NT2/D1 (cell line): ENCODE measurements at places on chromosomes 7 and 10.

DNA sequence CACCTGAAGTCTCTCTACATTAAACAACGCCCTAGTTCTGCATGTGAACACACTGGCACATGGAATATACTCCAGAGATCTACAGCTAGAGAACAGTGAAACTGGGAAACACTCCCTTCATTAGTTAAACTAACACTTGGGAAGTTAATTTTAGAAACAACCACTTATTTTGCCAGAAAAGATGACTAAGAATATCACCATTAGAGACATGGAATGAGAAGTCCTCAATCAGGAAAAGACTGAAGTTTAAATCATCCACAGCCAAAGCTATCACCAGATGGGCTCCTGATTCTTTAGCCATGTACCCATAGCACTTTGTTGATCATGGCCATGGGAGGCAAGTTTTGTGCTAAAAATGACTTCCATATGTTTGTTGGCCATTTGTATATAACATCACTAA, 719.5 kb downstream of the KCNMA1 start:
- DNase-seq: no peak

GRCh38 chr10:86969421-86970041, 1.2 kb downstream of the ADIRF start:
- no peak for DNase-seq

GRCh38 chr10:21751341-21752310, 217.6 kb downstream of the MLLT10 start:
- peak; percentile 32 for DNase-seq

DNA sequence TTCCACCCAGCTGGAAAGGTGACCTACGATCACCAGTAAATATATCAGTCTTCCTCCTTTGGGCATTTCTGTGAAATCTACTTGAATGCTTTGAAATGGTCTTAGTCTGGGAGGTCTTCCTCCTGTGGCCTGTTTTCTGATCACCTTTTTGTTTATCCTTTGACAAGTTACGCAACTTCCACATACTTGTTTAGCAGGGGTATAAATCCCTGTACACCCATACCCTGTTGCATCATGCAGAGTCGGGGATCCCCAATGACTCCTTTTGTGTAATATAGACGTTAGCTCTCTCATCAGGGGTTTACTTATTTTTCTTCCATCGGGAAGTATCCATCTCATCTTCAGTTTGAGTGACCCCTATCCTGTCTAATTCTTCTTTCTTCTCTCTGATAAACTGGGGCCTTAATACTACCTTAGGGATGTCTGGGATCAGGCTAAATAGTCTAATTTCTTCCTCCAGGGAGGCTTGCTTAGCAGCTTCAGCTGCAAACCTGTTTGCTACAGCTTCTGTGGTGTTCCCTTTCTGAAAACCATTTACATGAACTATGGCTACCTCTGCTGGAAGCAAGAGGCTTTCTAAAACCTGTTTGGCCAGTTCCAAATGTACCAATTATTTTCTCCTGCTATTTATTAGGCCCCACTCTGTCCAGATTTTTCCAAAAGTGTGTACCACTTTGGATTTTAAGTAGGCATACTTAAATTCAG, 25.8 kb downstream of the MAPK8 start:
- DNase-seq: no peak

DNA sequence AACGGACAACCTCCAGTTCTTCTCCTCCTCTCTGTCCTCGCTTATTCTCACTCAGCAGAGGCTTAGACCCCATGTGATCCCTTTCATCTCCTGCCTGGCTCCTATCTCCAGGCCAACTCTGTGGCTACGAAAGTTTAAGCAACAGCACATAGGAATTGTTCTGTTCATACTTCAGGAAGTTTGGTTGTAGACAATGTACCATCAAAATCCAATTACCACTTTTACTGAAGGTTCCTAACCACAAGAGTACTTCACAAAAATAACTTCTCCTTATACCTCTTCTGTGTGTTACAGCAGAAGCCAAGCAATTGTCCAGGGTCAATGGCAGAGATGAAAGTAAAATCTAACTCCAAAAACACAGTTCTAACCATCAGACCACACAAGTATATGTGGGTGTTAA, 80.0 kb downstream of the SLC25A13 start:
- DNase-seq: no peak

DNA sequence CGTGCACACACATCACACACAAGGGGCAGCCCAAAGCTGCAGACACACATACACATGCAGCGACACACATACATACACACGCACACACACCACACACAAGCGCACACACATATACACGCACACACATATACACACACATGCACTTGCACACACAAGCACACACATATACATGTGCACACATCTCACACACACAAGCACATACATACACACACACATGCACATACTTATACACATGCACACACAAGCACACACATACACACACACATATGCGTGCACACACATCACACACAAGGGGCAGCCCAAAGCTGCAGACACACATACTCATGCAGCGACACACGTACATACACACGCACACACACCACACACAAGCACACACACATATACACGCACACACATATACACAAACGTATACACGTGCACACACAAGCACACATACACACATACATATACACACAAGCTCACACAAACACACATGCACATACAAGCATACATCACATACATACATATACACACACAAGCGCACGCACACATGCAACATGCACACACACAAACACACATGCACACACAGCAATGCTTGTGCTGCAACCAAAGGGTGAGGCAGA, 178.8 kb upstream of the PFKP start:
- DNase-seq: no peak

DNA sequence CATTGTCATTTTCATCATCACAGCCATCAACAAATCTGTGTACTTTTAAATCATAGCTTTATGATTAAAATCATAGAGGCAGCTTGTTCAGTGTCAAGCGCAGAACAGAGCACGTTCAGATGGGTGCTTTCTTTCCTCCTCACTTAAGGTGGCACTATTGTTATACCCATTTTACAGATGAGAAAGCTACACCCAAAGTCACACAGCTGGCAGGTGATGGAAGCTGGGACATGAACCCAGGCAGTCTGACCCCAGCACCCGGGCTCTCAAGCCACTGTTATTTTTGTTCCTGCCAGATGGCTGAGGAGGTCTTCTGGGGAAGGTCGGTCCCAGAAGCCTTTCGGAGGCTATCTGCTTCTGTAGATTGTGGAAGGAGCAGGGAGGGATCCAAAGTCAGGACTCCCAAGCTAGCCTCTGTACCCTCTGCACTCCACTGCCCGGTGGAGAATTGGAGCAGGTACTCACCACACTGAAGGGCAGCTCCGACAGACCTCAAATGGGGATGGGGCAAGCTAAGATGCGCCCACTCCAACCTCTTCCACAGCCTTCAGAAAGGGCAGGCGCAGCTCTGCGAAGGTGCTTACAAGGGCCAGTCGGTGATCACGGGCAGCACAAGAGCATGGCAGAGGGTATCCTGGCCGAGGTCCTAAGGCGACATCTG, 610 bp downstream of the AVPI1 start:
- no peak for DNase-seq

DNA sequence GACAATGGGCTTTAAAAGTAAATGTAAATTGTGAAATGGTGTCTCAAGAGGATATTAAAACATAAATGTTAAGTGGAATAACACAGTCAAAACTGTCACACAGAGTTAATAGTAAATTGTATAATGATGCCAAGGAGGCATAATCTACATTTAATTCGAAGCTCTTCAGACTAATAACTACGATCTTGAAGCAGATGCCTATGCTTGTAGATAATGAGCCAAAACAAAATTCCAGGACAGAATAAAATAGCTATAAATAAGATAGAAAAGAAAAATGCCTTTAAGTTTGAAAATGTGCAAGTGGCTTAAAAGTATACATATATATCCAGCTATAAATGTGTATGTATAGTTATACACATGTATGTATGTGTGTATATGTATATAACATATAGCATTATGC, 17.5 kb downstream of the TWIST1 start:
- no peak for DNase-seq

- no peak for DNase-seq
Measured at GRCh38 chr7:151695951-151696541, 176.4 kb upstream of the RHEB start.

DNA sequence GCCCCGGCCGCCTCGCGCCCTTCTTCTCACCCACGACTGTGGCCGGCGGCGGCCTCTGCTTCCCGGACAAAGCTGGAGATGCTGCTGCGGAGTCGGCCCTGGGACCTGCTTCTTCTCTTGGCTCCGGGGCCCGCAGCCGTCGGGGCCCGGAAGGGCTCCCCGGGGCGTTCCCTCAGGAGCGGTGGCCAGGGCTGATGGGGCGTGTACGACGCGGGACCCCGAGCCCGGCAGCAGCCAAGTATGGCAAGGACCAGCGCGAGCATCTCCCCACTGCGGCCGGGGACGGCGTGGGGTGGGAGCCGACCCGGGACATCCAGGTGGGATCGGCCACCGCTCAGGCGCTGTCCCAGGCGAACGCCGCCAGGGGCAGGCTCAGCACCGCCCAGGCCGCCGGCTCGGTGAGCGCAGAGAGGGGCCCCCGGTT, 27.6 kb upstream of the BMS1 start:
- no peak for DNase-seq
